ENCODE measurements at places on chromosomes 12 and 14. TPM values are rescaled to one million over a fixed set of nuclear protein-coding genes. Genes with fewer than 3 reads are reported as not detected.

DNA sequence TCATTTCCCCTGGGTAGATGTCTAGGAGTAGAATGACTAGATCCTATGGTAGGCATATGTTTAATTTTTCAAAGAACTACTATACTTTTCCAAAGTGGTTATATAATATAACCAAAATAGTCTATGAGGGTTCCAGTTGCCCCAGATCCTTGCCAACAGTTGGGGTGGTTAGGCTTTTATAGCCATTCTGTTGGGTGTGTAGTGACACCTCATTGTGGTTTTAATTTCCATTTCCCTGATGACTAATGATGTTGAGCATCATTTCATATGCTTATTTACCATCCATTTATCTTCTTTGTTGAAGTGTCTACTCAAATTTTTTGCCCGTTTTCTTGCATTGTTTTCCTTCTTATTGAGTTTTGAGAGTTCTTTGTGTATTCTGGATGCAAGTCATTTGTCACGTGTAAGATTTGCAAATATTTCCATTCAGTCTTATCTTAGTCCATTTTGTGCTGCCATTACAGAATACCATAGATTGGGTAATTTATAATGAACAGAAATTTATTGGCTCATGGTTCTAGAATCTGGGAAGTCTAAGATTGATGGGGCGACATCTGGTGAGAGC is 4.7 kb downstream of the SYNE2 start:
- DNase-seq: no peak

Gene GPR137C
- 0.97 TPM for polyA plus RNA-seq

Gene LMNTD1
- 0.57 TPM for polyA plus RNA-seq

GRCh38 chr14:86665975-86666374 is 1136.0 kb downstream of the FLRT2 start:
- no peak for DNase-seq

DNA sequence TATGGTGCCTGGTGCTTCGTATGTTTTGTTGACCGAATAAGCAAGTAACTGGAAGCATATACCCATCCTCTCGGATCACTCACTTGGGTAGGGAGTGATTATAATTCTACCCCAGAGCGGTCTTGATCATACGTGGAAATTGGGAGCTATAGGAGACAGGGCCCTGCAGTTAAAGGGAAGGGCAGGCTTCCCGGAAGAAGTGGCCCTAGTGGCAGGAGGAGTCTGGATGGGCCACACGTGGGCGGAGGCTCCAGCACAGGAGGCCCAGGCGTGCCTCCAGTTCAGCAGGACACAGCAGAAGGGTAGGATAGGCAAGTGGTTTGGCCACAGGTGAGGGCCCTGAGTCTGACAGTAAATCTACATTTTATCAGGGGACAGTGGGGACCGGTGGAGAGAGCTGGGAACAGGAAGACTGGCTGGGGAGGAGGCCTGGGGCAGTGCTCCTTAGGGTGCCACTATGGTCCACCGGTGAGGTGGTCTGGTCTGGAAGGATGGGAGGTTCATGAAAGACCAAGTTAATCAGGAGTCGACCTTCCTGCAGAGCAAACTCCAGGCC is 23.5 kb upstream of the YY1 start:
- no peak for DNase-seq

GRCh38 chr14:90308561-90308960 is 23.2 kb downstream of the NRDE2 start:
- no peak for DNase-seq

GRCh38 chr14:68950111-68950510 is 29.0 kb downstream of the ACTN1 start:
- DNase-seq: no peak

Gene LRRC10
- polyA plus RNA-seq: not detected

GRCh38 chr12:47820631-47821345 is 1.1 kb upstream of the HDAC7 start:
- DNase-seq: peak; percentile 88

GRCh38 chr14:42437809-42438208 is 831.1 kb downstream of the LRFN5 start:
- no peak for DNase-seq

GRCh38 chr14:85595981-85596380 is 66.0 kb downstream of the FLRT2 start:
- no peak for DNase-seq

- no peak for DNase-seq
Observed at GRCh38 chr14:52781629-52782028, 9.8 kb downstream of the GNPNAT1 start.

Gene MEG3
- 310 TPM for polyA plus RNA-seq

Gene TMTC2
- 1.6 TPM for polyA plus RNA-seq

- DNase-seq: no peak
Observed at GRCh38 chr12:82130762-82131161, 227.4 kb downstream of the CCDC59 start.

GRCh38 chr12:32124637-32125036 is 18.0 kb downstream of the BICD1 start:
- no peak for DNase-seq

DNA sequence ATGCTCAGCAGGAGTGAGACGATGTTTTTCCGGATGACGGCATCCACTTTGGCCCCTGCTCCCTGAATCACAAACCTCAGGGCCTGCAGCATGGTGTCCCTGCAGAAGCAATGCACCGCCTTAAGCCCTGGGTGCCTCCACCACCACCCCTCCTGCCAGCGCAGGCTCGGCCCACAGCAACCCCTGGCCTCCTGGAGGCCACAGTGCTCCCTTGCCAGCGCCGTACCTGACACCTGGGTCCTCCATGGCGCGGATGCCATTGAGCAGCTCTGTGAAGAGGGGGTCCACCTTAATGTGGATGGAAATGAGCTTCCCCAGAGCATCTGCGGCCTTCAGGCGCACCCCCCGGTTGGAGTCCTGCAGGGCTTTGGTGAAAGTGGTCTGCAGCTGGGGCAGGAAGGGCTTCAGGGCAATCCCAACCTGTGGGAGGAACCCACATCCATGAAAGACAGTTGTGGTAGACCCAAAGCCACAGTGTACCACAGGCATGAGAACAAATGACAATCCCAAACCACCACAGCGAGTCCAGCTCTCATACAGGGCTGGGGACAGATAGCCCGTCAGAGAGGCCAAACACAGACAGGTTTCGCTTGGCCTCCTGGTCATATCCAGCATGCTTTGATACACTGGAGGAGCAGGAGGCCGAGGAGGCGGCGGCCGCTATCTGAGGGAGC is 17.9 kb upstream of the RAB35 start:
- no peak for DNase-seq

DNA sequence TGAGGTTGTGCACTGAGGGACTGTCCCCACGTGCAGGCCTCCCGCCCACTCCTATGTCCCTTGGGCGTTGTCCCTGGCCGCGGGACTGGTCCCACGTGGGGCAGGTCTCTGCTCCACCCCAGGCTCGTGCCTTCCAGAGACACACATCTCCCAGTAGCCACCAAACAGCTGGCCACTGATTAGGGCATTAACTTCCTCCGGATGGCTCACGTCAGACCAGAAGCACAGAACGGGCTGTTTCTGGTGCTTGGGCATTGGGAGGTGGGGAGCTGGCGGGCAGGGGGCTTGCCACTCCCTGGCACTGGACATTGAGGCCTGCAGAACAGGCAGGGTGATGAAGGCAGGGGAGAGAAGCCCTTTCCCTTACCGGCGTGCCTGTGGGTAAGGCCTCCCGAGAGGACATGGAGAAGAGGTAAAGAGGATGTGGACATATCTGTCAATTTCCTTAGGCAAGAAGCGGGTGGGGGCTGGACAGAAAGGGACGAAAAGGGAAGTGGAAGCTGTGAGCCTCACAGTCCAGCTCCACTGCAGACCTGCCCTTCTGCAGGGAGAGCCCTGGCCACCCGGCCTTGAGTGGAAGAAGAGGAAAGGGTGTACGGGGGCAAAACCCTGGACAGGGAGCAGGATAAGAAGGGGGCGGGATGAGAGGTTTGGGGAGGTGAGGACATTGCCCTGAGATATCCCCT is 101.2 kb downstream of the NINJ2 start:
- no peak for DNase-seq

DNA sequence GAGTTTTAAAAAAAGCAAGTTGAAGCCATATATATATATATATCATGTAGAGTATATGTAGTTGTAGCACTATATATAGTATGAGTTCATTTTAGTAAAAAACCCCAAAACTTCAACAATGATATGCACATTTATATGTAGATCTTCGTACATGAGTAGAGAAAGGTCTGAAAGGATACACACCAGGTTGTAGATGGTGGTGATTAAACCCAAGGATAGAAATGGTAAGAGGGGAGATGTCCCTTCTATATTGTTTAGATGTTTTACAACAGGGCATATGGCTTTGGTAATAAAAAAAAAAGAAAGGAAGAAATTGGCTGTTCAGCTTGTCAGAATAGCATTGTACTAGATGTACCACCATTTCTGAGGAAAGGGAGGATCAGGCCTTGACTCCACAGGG is 31.9 kb upstream of the MED13L start:
- no peak for DNase-seq

Gene CPNE6
- polyA plus RNA-seq: not detected

Gene TCL1B
- polyA plus RNA-seq: not detected

Gene CLEC4E
- polyA plus RNA-seq: not detected

GRCh38 chr12:53220694-53221202 is 11.3 kb downstream of the RARG start:
- peak; percentile 80 for DNase-seq

DNA sequence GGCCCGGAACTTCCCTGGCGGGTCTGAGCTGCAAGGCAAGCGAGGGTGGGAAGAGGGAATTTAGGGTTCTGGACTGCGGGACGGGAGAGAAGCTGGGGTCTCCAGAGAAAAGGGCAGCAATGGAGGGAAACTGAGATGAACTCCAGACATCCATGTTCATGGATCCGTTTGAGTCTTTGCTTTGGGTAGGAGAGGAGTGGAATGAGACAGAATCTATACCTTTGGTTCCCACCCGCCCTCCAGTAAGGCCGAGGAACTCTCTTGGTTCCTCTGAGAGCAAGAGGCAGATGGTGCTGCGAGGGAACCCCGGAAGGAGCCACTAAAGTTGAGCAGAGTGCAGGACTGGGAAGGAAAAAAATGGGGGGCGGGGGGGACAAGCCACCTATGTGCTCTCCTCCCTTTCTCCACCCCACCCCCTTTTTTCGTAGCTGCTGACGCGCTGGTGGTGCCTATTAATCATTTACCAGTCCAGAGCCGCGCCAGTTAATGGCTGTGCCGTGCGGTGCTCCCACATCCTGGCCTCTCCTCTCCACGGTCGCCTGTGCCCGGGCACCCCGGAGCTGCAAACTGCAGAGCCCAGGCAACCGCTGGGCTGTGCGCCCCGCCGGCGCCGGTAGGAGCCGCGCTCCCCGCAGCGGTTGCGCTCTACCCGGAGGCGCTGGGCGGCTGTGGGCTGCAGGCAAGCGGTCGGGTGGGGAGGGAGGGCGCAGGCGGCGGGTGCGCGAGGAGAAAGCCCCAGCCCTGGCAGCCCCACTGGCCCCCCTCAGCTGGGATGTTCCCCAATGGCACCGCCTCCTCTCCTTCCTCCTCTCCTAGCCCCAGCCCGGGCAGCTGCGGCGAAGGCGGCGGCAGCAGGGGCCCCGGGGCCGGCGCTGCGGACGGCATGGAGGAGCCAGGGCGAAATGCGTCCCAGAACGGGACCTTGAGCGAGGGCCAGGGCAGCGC is 1.2 kb downstream of the SSTR1 start:
- no peak for DNase-seq

DNA sequence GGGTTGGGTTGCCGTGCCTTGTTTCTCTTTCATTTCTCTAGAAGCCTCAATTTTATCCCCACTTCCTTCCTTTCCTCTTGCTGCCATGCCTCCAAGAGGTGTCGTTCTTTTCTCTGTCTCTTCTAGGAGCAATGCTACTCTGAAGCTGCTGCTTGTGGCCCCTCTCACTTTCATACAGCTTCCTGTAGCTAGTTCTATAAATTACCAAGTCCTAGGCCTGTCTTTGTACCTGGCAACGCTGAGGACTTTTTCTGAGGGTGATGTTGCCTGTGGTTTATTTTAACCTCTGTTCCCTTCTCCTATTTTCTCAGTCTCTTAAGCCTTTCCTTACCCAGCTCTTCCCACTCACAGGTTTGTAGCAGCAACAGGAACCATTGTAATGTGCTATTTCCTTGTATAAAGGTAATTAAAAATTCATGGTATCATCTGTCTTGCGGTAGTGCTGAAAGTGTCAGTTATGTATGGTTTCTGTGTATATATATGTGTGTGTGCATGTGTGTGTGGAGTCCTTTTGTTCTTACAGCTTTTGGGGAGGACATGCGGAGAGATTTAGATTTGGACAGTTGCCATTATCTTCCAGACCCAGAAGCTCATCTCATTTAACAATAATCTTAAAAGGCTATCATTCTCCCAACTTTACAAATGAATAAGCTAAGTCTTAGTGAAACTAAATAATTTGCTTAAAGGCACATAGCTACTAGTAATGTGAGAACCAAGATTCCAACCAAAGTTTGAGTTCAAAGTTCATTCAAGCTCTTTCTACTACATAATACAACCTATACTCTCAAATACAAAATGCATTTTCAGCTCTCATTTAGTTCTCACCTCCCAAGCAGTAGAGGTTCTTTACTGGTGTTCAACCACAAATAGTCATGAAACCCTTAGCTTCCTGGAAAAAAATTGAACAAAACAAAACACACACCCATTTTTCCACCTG is 43.8 kb downstream of the DDHD1 start:
- DNase-seq: no peak

Measured in AG04450 (cell line).